ENCODE measurements at places on chromosomes 6 and 20.

DNA sequence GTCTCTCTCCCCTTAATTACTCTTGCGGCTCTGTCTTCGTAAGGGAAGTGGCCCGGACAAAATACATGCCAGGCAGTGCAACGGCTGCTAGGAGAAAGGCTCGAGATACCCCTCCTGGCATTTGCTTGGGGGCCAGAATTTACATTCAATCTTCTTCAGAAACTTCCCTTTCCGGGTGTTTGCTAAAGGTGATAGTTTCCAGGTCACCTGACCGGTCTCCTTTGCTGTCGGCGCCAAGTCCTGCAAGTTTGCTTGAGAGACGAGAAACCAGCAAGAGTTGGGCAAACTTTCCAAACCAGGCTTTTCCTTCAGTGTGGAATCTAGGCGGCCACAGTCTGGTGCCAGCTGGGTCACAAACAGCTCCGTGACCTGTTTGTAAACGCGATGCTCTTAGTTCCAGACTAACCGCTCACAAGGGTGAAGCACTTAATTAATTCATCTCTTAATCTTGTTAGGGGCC lies 563 bp upstream of the SRSF3 start:
- no peak for DNase-seq

DNA sequence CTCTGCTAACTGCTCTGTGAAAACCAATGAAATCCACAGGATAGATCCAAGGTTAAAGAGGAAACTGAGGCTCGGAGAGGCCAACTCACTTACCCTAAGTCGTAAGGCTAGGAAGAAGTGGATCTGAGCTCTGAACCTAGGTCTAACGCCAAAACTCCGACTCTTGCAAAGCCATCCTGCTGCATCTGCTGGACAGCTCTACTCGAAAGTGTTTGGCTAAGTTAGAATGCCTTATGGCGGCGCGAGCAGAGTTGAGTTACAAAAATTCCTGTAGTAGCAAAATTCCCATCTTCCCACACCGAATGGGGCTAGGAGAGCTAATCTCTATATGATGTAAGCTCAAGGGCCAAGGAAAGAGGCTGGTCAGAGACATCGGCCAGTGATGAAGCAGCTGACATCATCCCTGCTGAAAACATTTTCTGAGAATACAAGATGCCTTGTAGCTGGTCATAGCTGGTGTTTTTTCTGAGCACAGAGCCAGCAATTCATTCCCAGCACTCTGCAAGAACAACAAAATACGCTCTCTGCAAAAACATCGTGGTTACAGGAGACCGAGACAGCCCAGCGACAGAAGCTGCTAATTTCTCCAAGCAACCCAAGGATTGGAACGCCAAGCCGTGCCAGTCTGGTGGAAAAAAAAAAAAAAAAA lies 1.8 kb downstream of the SPATA2 start:
- no peak for DNase-seq

GRCh38 chr6:96545882-96546281 lies 17.0 kb upstream of the FHL5 start:
- no peak for DNase-seq

GRCh38 chr6:147322299-147323162 lies 118.3 kb downstream of the STXBP5 start:
- DNase-seq, result no peak

DNA sequence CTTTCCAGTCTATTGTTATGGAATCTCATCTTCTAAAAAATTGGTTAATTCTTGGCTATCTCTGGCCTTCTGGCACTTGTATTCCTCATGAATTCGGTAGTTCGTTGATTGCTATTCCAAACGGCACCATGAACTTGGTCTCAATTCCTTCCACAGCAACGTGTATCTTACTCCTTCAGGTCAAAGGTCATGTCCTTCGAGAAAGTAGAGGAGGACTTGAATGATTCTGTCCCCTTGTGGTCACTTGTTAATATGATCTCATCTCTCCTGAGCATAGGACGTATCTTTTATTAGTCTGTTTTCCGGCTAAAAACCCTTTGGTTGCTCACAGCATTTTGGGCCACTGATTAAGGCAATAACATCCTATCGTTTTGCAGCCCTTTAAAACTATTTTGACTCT lies 9.4 kb downstream of the TLDC2 start:
- no peak for DNase-seq

DNA sequence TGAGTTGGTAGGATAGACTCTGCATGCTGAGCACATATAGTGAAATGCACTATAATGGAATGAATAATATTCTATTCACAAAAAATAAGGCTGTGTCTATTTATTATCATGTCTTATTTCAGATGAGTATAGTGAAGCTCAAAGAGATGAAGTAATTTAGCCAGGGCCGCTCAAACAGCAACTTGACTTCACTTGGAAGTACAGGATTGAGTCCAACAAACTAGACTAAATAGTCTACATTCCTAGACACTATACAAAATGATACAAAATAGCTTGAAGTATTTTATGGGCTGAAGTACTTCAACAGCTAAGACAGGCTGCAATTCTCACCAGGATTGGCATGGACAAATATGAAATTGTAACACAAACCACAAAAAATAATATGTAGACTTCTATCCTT lies 144.5 kb upstream of the DST start:
- no peak for DNase-seq

- no peak for DNase-seq
Measured at GRCh38 chr6:162681447-162681846, 46.1 kb downstream of the PRKN start.

- DNase-seq, result no peak
Measured at GRCh38 chr6:170130201-170130621, 160.7 kb downstream of the DLL1 start.
